KBM-7 (cell line): ENCODE measurements at places on chromosomes 7 and 10.

DNA sequence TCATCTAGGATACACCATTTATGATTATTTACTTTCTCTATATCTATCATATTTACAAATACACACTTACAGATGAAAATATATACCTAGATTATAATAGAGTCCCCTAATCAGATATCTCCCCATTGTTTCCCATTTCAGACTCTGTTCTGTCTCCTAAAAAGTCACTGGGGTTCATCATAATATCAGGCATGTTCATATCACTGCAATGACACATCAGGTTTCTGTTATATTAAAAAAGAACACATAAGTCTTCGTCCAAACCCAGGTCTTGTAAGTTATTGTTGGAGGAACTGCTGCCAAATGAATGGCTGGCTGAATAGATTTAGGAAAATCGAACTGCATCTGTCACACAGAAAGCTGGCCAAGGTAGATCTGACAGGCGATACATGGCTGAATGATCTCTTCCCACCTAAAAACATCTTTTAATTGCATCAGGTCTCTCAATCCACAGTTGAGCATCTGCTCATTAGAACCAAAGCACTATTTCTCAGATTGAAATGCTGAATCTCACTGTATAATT lies 178.7 kb downstream of the CACNA2D1 start:
- DNase-seq, result no peak

DNA sequence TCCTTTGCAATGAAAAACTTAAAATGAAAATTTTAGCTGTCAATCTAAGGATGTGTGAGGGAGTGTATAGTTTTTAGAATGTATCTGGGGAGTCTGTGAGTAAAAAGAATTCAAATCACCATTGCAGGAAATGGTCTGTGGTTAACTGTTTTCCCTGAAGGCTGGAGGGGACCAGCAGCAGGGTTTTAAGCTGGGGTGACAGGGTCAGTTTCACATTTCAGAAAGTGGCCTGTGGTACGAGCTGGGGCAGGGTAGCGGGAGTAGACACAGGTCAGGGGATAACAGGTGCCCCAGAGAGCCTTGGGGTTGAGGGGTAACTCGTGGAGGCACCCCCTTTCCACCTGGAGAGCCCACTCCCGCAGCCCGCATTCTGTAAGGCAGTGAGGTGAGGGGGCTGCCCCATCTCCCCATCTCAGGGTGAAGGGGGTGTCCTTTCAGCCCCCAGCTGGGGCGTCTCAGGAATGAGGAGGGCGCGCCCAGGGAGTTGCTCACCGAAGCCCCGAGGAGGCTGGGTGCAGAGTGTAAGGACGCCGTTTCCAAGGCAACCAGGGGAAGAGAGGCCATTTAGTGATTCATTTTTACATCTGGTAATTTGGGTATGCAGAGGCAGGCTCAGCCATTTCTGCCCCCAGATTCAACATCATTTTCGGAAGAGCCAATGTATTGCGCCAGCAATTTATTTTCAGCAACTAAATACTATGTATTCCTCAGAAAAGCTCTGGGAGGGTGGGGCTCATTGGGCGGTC lies 168.9 kb downstream of the SLIT1 start:
- no peak for DNase-seq

GRCh38 chr7:74527842-74528241 lies 74.1 kb downstream of the GTF2IRD1 start:
- DNase-seq, result no peak

DNA sequence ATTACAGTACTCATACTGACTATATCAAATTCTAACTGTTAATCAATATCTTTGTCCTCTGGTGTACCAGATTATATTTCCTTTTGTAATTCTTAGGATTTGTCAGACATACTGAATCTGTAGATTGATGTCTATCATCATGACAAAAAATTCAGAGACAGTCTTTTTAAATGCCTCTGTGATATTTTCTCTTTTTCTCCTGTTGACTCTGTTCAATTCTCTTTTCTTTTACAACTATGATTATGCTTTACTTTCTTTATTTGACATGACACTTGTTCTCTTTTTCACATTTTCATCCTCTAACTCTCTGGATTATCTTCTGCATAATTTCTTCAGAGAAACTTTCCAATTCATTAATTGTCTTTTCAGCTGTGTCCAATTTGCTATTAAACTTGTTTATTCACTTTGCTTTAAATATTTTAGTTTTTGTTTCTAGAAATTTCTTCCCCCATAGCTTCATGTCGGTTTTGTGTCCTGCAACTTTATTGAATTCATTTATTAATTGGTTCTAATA lies 153.6 kb downstream of the PFKFB3 start:
- no peak for DNase-seq

DNA sequence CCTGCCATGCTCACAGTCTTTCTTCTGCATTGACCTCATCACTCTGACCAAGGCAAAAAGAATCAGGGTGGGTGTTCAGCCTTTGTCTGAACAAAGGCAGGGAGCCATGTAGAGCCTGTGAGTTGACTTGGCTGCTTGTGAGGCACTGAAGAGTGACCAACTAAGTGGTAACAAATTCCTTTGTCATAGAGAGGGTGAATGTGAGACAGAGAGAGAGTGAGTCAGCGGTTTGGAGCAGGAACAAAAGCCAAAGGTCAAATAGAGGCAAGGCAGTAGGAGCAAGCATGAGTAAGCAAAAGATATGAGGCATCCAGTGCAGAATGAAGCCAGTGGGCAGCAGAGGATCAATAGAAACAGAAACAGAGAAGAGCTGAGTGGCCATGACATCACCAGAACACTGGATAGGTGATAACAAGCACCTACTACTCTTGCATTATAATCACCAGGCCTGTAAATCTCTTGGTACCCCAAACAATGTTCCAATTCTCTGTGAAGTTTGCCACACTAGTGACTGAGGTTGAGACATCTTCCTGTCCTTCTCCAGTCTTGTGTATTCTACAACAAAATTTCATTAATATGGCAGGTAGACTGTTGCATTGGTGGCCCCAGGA lies 116.2 kb upstream of the LAMB4 start:
- peak; percentile 26 for DNase-seq

DNA sequence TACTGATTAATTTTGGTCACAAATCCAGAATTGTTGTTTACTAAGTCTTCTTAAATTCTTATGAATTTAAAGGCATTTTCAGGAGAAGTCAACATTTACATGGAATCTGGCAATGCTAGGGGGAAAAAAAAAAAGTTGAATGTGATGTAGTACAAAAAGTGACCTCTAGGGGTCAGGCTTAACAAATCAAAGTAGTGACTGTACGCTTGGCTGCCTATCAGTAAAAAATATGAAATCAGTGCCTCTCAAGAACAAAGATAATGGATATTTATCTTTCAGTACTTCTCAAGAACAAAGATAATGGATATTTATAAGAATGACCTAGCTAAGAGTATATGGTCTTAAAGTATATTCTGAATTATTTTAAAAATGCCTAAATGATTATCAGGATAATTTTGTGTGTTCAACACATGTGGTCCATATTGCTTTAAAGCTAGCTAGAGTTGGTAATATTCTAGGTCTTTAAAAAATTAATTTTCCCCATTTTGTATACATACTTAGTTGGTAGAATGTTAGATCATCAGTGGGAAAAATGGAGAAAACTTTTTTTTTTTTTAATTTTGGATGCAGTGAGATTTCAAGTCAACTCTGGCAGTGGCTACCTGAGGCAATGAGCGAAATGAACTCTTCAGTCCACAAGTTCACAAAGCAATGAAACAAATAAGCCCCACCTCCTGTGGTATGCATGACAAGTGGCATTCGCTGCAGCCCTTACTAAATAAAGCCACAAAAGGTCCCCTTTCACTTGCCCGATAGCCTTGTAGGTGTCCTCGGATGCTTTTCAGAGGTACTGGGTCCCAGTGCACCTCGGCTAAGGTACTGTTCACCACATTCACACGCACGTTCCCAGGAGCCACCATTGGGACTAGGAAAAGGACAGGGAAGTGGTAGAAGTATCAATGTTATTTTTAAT lies 51.2 kb upstream of the LAMB4 start:
- peak; percentile 84 for DNase-seq

DNA sequence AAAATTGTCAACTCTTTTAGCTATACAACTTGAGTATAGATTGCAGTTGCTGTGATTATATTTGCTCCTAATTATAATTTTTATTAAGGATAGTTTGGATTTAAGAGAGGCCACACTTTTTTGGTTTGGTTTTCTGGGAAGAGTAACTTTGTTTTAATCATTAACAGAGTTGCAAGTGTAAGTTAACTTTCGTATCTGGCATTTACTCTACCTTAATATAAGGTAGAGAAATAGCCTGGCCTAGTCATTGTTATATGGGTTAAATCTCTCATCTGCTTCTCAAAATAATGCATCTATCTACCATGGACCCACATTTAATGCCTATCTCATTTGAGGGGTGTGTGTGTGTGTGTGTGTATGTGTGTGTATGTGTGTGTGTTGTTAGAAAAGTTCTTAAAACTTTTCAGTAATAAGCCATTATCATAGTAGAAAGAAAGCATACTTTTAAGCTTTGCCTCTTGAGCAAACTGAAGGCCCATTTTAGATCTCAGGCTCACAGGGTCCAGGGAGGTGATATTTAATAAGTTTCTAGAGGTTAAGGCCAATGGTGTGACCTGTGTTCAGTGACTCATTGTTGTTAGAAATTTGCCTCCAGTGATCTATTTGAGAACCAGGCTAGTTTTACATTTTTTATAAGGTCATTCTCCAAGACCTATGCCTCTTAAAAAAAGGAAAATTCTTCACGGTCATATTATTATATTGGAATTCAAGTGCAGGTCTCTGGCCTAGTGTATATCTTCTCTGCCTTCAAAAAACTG lies 10.9 kb upstream of the TEX47 start:
- no peak for DNase-seq

- DNase-seq, result no peak
Observed at GRCh38 chr7:94355454-94355853, 39.2 kb upstream of the COL1A2 start.

DNA sequence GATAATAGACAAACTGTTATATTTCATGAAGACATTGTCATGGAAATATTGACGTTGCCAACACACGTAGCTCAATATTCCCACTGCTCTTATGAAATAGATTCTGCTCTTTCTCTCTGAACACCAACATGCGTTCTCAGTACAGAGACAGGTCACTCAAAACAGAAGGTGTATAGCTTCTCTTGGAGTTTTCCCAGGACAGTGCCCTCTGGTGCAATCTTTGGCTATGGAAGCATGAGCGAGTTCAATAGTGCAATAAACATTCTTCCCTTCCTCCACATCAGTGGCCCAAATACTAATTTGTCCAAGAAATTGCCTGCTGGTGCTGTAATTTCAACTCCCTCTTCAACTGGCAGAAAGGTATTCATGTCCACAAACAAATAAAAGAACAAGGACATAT lies 145.3 kb downstream of the MAGI2 start:
- no peak for DNase-seq

DNA sequence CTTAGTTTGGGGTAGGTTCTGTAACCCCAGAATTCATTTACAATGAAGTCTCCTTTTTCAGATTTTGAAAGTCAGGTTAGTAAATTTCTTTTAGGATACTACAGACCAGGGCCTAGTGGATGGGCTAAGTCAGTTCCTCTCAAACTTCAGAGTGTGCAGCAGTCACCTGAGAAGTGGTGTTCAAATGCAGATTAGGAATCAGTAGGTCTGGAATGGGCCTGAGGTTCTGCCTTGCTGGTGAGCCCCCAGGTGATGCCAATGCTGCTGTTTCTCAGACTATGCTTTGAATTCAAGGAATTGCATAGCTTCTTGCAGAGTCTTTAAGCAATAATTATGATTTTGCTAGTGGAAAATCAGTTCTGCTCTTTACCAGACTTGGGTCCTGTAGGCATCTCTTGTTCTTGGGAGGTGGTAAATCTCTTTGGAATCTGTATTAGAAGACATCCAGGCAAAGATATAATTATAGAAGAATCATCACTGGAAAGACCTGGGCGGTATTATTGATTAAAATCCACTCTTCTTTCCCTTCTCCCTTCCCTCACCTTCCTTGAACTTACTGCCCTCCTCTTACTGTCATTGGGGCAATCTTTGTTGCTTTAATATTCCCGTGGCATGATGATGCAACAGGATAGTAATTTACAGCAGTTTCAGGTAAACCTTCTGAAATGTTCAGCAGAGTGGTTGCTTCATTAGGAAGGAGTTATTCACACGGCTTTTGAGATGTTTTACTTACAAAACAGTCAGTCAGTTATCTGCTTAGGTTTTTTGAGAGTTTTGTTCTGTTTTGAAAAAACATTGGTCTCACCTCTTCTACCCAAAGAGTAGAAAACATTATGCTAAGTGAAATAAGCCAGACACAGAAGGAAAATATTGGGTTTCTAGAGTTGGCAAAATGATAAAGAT lies 87.2 kb downstream of the NRF1 start:
- no peak for DNase-seq

- DNase-seq, result no peak
Observed at GRCh38 chr7:1943933-1944618, 274.0 kb downstream of the ELFN1 start.

DNA sequence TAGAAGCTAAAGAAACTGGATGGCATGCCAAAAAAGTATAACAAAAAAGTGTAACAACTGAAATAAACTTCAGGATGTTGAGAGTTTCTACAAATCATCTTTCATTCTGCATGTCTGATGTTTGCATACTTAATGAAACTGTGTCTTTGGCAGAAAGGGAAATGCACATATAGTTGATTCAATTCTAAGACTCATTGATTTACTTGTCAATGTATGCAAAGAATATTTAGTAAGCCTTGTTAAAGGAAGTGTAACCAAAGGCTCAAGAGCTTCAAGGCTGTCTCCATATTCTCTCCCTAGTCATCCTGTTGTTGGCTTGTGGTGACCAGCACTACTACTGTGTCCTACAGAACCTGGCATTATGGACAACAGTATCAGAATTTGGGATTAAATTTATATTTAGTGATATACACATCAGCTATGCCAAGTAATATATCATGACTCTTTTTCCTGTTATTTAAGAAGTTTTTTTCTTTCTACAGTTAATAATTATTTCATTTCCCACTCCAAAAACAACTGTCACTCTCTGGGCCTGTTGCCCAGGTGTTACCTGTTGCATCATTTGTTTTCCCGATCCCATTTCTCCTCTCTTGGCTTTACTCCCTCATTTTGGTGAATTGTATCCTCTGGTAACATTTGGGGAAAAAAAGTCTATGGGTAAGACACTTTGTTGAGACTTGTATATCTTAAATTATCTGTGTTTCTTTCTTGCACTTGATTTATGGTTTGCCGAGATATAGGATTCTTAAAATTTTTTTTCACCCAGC lies 226.6 kb upstream of the BMPER start:
- no peak for DNase-seq

DNA sequence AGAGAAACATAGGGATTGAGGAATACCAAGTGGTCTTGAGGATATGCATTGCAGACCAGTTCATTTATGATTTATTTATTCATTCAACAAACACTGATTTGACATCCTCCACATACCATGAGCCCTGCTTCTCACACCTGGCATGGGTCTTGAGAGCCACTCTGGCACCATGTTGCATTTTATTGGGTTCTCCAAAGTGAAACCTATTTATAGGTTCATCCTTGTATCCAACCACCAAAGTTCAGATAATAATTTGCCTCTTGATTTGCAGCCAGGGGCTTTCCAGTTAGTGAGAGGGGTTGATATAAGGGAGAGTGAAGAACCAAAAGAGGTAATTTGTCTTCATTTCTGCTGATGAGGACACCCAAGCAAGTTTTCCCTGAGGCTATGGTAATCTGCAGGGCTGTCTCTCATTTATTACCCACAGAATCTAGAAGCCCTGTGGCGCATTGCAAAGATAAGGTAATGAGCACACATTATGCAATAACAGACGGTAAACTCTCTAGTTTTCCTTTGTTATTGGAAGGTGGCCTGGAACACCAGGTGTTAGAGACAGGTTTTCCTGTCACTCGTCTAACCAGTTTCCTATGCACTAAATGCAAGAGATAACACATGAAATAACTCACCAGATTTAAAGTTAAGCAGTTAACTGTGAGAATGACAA lies 28.8 kb upstream of the ICA1 start:
- no peak for DNase-seq

GRCh38 chr10:108014902-108015177 lies 850.3 kb upstream of the SORCS1 start:
- no peak for DNase-seq

GRCh38 chr10:69265521-69265920 lies 12.8 kb upstream of the HK1 start:
- no peak for DNase-seq
